Prostate gland (tissue), 2 donors: ENCODE measurements at places on chromosomes 2 and 18. TPM values are rescaled to one million over a fixed set of nuclear protein-coding genes. Genes with fewer than 3 reads are reported as not detected.
A peak's percentile ranks its signal among the peaks of the same experiment; 100 is the strongest.

GRCh38 chr18:21669736-21670285 is 34.8 kb downstream of the ABHD3 start:
- no peak overlapping the region for H3K27ac ChIP-seq
- H3K4me3 ChIP-seq = no peak overlapping the region
- H3K4me1 ChIP-seq = no peaks in the 10 kb centered on the region
- H3K27me3 ChIP-seq = no peaks in the 10 kb centered on the region
- H3K36me3 ChIP-seq = no peaks in the 10 kb centered on the region

The CXCR1 gene
- 0.28 TPM for total RNA-seq

GRCh38 chr18:23228102-23229061 is 93.1 kb downstream of the CABLES1 start:
- H3K4me1 ChIP-seq = no peaks in the 10 kb centered on the region
- H3K27ac ChIP-seq = no peak overlapping the region
- no peak overlapping the region for H3K4me3 ChIP-seq

DNA sequence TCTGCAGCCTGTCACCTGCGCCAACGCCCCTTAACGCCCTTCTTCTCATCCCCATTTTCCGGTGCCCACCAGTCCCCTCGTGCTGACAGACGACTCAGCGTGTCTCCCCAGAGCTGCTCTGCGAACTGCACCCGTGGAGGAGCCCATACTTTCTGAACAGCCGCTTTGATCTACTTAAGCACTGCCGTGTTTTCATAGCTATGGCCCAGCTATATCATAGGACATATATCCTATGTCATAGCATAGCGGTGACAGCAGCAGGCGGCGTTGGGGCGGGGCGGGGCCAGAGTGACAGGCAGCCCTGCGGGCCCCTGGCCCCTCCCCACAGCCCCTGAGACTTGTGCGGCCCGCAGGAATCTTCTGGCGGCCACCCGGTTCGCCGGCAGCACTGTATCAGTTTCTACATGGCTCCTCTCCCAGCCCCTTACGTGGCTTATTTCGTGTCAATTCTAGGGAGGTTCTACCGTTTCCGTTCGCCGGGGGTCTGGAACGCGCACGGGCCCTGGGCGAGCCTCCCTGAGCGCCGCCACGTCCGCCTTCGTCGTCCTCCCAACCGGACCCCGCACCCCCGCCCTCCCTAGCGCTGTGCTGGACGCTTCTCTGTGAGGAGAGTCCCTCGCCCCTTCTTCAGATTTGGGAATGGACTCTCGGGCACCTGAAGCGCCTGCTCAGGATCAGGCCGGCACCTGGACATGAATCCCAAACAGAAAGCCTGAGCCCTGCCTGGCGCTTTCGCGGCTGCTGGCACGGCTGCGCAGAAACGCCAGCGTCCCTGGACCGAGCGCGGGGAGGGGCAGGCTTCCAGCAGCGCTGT is 35.4 kb downstream of the PTPN18 start:
- no peaks in the 10 kb centered on the region for H3K27me3 ChIP-seq
- peak overlapping the region; percentile 96 for H3K27ac ChIP-seq
- no peaks in the 10 kb centered on the region for H3K4me1 ChIP-seq
- H3K4me3 ChIP-seq = peak overlapping the region; percentile 70
- H3K36me3 ChIP-seq = no peaks in the 10 kb centered on the region

The PNO1 gene
- 10.1 TPM for total RNA-seq

The ZSWIM2 gene
- 2.3 TPM for total RNA-seq

DNA sequence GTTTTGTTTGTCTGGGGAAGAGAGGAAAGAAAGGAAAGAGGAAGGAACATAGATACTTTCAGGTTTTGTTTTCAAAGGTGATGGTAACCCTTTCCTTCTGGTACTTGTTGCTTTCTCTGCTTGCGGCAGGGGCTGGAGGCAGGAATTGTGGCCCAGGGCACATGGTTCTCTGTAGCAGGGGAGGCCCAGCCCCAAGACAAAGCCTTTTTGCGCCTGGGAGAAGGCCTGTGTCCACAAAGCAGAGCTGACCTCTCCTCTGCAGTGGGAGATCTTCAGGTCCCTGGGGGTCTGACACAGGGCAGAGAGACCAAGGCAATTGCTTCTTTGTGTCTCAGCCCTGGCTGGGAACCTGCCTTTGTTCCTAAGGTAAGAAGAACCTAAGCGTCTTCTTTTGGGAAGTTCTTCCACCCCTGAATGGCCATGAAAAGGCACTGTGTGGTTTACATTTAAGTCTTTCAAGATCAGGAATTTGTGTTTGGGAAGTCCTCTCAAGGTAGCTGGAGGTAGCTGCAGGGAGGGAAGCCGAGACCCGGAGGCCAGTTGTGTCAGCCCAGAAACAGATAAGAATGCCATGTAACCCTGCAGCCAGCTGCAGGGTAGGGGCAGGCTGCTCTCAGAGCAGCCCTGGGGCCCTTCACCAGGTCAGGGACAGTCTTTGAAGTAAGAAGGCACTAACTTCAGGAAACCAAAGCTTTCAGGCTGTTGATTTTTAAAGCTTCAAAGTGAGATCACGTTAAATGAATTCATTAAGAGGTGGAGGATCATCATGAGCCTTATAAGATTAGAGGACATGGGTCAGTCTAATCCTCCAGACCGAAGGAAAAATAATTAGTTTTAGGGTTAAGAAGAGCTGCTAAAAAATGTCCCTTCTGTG is 119.3 kb downstream of the STPG4 start:
- H3K27me3 ChIP-seq = no peaks in the 10 kb centered on the region
- H3K27ac ChIP-seq = no peak overlapping the region
- H3K36me3 ChIP-seq = no peaks in the 10 kb centered on the region
- no peak overlapping the region for H3K4me3 ChIP-seq
- peaks cover 12% of the 10 kb centered on the region for H3K4me1 ChIP-seq
- DNase-seq = no peak
